ENCODE measurements at places on chromosomes 2 and 18.
A peak's percentile ranks its signal among the peaks of the same experiment; 100 is the strongest.

DNA sequence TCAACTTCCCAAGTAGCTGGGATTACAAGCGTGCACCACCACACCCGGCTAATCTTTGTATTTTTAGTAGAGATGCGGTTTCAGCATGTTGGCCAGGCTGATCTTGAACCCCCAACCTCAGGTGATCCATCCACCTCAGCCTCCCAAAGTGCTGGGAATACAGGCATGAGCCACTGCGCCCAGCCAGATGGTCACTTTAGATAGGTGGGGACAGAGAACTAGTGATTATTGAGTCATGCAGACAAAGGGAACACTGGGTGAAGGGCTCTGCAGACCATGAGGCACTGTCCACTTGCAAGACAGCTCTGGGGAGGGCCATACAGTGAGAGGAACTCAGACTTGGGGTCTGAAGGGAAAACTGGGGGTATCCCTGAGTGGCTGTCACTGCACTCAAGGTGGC lies 58.4 kb upstream of the POMC start:
- no peak for DNase-seq

DNA sequence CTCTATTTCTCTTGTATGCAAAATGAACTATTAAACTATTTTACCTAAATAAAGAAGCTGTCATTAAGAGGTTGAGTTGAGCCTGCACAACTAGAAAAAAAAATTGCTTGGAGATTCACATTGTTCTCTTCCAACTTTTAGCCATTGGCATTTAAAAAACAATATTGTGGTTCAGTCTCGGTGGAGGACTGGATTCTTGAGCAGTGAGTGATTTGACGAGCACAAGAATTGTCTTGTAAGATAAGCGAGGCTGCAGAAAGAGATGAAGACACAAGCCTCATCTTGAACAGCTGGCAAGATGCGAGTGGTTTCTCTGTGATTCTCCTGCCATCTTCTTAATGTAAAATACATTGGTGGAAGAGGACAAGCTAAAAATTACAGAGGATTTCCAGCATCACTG lies 67.0 kb downstream of the GALR1 start:
- no peak for DNase-seq

- no peak for DNase-seq
Observed at GRCh38 chr18:48265328-48265727, 143.9 kb downstream of the ZBTB7C start.

GRCh38 chr2:199602271-199602895 lies 144.6 kb upstream of the SATB2 start:
- DNase-seq = no peak

GRCh38 chr2:213185147-213185822 lies 33.9 kb upstream of the IKZF2 start:
- DNase-seq = no peak

GRCh38 chr2:144490857-144491256 lies 29.1 kb downstream of the ZEB2 start:
- no peak for DNase-seq

- no peak for DNase-seq
Observed at GRCh38 chr2:181818840-181819239, 72.7 kb upstream of the ITPRID2 start.

DNA sequence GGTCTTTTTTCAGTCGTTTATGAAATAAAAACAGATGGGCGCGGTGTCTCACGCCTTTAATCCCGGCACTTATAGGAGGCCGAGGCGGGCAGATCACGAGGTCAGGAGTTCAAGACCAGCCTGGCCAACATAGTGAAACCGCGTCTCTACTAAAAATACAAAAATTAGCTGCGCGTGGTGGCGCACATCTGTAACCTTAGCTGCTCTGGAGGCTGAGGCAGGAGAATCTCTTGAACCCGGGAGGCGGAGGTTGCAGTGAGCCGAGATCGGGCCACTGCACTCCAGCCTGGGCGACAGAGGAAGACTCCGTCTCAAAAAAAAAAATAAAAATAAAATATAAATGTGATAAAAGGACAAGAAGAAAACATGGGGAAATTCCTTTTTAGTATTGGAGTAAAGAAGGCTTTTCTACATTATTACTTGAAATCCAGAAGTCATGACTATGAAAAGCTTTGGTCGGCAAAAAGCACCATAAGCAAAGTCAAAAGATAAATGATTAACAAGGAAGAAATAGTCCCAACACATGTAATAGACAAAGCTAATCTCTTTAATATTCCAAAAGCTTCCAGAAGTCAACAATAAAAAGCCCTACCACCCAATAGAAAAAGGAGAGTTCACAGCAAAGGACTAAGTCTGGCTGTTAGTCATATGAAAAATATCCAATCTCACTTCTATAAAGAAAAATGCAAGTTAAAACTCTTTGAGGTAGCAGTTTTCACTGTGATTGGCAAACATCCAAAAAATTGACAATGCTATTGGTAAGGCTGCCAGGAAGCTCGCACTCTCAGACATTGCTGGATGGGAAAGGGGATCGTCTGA lies 1.4 kb upstream of the FAM168B start:
- DNase-seq = no peak

GRCh38 chr18:77025123-77025522 lies 107.5 kb downstream of the MBP start:
- no peak for DNase-seq

- no peak for DNase-seq
Observed at GRCh38 chr2:124604940-124605339, 579.9 kb downstream of the CNTNAP5 start.

GRCh38 chr2:202317080-202317857 lies 51.7 kb downstream of the NOP58 start:
- DNase-seq = peak; percentile 74

DNA sequence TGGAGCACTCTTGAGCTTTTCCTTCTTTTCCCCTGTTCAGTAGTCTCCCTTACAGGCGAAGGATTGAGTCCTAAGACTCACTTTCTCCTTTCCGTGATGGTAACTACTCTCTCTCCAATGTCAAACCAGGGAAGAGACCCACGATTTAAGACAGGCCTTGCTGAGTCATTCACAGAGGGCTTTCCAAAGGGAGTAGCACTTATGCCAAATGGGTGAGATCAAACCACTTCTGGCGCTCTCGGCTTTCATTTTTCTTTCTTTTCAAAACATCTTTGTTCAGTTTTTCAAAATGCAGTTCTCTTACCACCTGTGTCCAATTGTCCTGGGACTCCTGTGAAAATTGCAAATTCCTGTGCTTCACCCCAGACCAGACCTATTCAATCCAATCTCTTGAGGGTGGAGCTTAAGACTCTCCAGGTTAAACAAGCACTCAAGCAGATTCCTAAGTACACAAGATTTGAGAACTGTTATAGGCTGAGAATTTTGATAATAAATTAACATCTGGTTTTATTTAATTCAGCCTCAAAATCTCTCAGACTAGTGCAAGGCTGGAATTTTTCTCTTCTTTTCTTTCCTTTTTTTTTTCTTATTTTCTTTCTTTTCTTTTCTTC lies 14.4 kb upstream of the MRPL19 start:
- peak; percentile 47 for DNase-seq

DNA sequence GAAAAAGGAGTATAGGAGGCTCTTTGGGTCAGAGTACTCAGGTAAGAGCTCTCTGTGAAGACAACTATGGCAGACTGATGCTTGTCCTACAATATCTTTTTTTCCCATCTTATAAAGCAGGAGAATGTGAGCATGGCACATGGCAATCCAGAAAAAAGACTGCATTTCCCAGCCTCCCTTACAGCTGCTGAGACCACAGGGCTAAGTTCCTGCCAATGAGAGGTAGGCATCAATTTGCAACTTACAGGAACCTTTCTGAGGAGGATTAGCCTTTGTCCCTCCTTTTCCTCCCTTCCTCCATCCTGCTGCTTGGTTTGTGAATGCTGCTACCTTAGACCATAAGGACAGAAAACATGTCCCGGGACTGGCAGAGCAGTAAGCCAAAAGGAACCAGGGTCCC lies 37.8 kb upstream of the ST8SIA5 start:
- no peak for DNase-seq

- no peak for DNase-seq
Observed at GRCh38 chr2:195694553-195694952, 37.5 kb downstream of the SLC39A10 start.

DNA sequence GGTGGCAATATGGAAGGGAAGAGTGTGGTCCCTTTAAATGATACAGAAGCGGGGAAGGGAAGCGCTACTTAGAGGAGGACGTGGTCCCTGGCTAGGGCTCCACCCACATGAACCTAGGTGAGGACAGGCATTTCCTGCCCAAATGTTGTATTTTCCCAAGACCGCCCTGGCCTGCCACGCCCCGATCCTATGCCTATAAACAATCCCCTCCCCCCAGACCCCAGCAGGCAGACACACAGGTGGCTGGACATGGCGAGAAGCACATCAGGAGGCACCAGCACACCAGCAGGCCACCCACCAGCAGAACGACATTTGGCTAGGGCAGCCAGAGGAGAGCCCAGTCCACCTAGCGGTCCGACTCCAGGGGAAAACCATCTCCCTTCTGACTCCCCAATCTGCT lies 47.2 kb downstream of the METTL8 start:
- DNase-seq = no peak

DNA sequence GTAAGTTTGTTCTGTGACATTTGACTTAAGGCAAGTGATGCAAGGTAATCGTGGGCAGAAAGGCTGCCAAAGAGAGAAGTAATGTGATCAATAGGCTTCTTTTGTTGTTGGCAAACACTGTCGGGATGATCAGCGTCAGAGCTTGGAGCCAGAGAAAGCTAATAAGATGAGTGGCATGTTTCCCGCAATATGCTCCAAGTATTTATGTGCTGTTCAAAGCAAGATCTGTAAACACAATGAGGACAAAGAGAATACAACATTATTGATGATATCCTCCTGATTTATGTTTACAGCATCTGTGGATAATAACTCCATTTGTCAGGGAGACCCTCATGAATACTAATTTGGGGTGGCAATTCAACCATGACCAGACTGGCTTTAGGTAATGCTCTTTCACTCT lies 603.3 kb downstream of the TDRD15 start:
- DNase-seq = no peak

- DNase-seq = peak; percentile 49
Observed at GRCh38 chr18:11154368-11154989, 5.1 kb upstream of the PIEZO2 start.

GRCh38 chr2:34288016-34288415 lies 688.9 kb upstream of the FAM98A start:
- DNase-seq = no peak

DNA sequence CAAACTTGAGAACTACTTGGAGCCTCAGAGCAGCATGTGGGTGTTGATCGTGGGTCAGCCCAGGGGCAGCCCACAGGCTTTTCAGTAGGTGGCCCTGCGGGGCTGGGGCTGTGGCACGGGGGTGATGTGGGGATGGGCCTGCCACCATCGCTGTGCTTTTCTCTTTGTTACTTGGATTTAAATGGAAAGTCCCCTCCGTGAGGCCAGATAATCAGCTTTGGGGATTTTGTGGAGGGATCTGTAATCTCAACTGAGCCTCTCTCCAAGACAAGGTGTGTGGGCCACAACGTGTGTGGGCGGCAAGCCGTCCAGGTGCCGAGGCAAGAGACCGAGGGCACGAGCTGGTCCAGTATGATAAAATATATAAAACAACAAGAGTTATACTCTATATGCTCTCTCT lies 16.7 kb downstream of the COLEC11 start:
- DNase-seq = no peak

DNA sequence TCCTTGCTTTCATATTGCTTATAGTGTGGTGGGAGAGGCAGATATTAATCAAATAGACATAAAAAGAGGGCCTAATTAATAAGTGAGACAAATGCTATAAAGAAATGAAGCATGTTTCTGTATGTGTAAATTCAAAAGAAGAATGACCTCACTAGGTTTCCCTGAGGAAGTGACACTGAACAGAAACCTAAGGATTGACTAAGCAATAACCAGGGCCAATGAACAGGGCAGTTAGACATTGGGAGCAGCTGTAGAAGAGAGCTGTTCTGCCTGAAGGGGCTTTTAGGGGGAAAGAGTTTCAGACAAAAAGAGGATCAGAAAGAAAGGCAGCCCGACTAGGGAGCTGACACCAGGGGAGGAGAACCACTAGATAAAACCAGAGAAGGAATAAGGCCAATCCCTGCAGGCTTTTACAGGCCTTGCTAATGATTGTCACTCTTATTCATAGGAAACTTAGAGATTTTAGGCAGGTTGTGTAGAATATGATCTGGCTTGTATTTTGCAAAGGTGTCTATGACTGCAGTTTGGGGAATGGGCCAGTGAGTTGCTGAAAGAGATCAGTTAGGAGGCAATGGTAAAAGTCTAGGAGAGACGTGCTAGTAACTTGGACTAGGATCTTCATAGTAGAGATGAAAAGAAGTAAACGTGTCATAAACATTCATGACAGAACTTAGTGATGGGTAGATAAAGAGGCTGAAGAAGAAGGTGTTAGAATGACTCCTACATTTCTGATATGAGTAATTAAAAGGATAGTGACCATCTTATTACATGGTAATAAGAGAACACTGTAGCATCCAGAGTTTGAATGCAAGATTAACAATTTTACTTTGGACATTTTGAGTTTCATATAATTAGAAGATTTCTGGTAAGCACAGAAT lies 26.8 kb upstream of the NABP1 start:
- no peak for DNase-seq

DNA sequence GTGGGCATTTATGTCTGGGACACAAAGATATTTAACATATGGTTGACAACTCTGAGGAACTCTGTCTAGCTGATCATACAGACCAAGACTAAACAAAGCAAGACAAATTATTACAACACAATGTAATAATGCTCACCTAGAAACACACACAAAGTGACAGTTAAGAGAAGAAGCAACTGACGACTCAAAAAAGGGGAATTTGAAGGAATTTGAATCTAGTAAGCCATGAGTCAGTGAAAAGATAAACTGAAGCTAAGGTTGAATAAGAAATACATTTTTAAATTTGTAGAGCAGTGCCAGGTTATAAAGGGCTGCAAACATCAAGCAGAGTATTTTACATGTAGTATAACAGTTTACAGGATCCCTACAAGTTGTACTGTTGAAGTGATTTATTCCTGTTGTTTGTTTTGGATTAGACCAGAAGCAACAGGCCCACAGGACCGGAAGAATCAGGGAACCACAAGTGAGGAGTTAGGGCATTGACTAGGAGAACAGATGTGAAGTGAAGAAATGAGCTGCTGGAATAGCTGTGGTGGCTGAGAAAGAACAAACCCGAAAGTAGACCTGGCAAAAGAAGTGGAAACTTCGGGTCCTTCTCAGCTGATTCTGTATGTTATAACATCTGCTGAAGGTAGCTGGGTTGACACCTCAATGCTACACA lies 35.6 kb downstream of the IFIH1 start:
- no peak for DNase-seq

- peak; percentile 71 for DNase-seq
Observed at GRCh38 chr18:524466-524865, 24.0 kb upstream of the COLEC12 start.

DNA sequence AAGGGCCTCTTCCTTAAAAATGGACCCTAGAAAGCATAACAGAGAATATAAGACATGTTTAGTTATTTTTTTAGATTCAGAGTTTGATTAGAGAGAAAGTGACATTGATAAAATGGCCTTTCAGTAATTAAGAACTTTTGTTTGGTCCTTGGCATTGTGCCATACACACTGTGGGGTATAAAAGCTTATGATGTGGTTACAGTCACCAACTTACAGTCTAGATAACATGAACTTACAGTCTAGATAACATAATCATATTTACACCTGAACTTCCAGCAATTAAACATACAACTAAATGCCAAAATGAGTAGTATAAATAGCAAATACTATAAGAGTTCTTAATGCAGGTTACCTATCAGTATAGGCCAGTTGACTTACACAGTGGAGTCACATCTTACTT lies 25.6 kb upstream of the EFEMP1 start:
- DNase-seq = no peak

- peak; percentile 55 for DNase-seq
Observed at GRCh38 chr2:113980946-113981345, 91.1 kb downstream of the ACTR3 start.

Data from GM03348 (cell line).